ENCODE measurements at places on chromosomes 7 and 10.

DNA sequence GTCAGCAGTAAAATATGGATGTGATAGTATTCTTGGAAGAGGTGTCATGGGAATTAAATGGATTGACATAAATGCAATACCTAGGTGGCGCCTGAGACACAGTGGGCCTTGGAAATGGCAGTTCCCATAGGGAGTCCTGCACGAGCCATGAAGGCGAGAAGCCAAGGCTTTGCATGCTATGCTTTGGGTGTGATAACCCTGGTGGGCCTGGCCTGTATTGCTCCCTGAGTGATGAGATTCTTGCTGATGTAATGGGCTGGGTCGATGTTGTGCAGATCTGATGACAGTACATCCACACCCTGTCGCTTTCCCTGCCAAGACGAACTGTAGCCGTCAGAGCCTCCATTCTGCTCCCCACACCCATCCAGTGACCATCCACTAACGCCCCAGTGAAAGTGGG is 46.4 kb downstream of the CREB5 start:
- no peak for DNase-seq

DNA sequence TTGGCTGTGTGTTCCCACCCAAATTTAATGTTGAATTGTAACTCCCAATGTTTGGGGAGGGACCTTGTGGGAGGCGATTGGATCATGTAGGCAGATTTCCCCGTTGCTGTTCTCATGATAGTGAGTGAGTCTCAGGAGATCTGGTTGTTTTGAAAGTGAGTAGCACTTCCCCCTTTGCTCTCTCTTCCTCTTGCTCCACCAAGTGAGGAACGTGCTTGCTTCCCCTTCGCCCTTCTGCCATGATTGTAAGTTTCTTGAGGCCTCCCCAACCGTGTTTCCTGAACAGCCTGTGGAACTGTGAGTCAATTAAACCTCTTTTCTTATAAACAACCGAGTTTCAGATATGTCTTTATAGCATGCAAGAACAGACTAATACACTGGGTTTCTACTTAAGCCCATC is 176.3 kb downstream of the CDK14 start:
- DNase-seq: no peak

DNA sequence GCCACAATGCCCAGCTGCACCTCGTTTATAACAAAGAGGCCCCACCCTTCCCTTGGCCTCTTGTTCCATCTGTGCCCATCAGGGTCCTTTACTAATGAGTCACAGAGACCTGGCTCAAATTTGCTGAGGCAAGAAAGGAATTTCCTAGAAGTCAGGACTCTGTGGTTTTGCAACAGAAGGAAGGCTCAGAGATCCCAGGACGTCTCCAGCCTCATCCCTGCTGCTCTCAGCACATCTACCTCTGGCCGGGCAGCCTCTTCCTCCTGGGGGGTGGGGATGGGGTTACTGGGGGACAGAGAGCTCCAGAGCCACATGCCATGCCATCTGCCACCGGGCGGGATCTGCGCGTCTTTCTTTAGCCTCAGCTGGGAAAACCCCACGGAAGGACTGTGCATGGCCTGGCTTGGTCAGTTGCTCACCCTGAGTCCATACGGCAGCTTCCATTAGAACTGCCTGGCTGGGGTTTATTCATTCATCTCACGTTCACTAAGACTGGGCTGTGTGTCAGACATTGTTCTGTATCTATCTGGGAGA is 41.9 kb upstream of the PSMG3 start:
- no peak for DNase-seq

GRCh38 chr10:1022413-1022812 is 3.2 kb downstream of the IDI2 start:
- no peak for DNase-seq

DNA sequence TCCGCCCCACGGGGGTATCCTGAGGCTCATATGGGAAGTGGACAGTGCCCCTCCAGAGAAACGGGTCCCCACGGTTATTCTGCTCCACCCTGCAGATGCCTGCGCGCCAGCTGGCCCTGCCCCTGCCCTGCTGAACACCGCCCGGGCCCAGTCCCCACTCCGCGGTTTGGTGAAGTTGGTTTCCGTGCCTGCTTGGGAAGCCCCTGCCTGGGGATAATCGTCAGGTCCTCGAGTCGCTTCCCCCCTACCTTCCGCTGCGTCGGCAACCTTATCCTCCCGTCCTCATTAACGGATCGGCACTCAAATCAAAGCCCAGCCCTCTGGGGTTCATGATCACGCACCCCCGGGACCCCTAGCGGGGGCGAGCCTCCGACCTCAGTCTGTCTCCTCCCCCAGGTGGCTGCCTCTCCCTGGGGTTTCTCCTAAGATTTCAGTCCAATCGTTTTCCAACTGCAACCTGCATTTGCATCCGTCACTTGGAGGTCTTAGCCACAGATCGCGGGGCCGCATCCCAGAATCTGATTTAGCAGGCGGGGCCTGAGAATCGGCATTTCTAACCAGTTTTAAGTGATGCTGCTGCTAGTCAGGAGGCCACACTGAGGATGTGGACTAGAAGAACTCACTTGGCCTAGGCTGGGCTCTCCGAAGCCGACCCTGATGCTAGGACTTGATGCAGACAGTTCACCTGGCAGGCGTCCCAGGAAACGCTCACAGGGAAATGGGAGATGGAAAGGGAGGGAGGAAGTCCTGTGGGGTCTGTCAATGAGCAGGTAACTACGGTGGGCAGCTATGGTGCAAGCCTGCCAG is 27.6 kb downstream of the WDR86 start:
- DNase-seq: no peak

GRCh38 chr10:13485623-13486022 is 43.2 kb downstream of the BEND7 start:
- no peak for DNase-seq

DNA sequence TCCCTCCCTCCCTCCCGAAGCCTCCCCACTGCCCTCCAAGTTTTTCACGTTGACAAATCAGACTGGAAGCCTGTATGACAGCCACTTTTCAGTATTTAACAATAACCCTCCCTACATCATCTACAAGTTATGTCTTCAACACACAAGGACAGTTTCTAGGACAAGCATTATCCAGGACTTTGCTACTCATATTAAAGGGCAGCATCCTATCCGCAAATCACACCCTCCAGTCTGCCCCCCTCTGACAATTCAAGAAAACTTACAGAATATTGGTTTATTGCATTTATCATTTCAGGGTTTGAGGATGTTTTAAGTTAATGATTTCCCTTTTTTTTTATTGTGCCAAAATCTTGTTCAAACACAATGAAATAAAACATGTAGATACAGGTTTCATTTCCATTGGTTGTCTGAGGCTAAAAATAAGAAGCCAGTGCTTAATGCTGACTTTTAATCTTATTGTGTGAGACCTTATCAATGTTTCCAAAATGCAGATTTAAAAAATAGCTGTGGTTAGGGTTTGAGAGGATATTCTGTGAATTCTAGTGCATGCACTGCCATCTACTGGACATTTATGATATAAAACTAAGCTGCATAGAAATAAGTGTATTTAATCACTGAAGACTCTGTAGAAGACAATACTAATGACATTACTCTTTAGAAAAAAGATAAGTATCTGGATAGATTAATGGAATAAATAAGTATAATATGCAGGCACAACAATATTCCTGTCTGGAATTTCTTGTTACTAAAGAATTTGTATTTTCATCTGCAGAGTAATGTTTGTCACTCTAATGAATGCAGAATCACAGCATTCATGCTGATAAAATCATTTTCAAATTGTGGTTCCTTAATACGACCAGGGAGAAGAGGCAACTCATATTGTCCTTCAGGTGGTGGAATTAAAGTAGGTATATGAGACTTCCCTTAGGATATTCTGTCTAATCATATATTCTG is 64.1 kb downstream of the CAV1 start:
- DNase-seq: no peak

GRCh38 chr7:118186501-118186900 is 2.5 kb downstream of the LSM8 start:
- DNase-seq: no peak

GRCh38 chr10:46523962-46524471 is 32.4 kb downstream of the GPRIN2 start:
- no peak for DNase-seq

DNA sequence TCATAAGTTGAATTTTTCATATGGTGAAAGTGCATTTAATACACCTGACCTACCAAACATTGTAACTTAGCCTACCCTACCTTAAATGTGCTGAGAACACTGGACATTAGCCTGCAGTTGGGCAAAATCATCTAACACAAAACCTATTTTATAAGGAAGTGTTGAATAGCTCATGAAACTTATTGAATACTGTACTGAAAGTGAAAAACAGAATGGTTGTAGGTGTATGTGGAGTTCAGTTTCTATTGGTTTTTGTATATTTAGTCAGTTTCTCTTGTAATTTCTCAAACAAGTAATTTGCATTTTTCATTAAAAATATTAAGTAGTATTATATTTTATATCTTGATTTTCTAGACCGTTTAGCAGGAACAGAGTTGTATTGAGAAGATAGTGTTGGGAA is 15.3 kb downstream of the CCDC7 start:
- DNase-seq: no peak

GRCh38 chr7:45001138-45001694 is 1.2 kb downstream of the CCM2 start:
- DNase-seq: peak; percentile 57

DNA sequence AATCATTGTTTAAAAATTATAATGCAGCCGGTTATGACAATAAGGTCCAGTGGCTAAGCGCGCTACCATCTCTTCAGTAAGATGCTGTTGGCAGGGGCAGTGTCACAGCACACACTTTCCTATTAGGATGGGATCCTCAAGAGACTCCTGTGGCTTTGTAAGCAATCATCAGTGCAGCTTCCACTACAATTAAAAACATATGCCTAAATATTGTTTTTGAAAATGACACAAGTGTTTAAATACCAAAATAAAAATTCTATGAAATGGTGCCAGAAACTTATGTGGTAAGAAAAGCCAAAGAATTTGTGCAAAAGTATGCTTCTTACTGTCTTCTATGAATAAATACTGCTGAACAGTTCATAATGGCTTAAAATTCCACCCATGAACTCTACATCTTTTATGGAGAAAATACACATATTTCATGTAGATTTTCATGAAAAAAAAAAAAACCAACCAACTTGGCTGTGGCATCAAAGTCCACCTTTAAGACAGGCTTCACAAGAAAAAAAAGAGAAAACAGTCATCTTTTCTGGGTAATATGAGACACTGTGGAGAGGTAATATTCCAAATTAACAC is 132.8 kb downstream of the SEMA3C start:
- DNase-seq: no peak

- DNase-seq: no peak
Measured at GRCh38 chr7:137130751-137131158, 212.8 kb downstream of the PTN start.

- DNase-seq: no peak
Measured at GRCh38 chr10:91682912-91683311, 50.0 kb upstream of the PPP1R3C start.

- DNase-seq: no peak
Measured at GRCh38 chr7:17304926-17305325, 6.5 kb downstream of the AHR start.

- no peak for DNase-seq
Measured at GRCh38 chr10:81081887-81082620, 544.4 kb downstream of the SH2D4B start.

DNA sequence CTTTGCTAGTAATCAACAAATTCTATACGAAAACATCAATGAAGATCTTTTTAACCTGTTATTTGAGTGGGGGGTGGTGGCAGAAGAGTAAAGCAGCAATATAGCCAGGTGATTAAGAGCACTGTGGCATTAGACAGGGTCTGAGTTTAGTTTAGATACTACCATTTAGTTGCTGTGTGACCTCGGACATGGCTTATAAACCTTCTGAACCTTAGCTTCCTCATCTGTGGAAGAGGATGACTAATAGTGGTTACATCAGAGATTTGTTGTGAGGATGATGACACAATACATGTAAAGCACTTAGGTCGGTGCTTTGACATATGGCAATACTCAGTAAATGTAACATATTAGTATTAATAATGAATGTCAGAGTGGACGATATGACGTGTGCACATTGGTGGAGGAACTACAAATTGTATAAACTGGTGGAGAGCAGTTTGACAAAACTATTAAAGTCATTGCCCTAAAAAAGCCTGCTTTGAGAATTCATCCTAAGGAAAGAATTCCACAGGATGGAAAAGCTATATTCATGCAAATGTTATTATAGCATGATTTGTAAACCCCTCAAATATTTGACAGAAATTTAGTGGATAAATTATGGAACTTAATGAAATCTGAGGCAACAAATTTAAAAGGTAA is 24.3 kb downstream of the SPAG6 start:
- DNase-seq: no peak

DNA sequence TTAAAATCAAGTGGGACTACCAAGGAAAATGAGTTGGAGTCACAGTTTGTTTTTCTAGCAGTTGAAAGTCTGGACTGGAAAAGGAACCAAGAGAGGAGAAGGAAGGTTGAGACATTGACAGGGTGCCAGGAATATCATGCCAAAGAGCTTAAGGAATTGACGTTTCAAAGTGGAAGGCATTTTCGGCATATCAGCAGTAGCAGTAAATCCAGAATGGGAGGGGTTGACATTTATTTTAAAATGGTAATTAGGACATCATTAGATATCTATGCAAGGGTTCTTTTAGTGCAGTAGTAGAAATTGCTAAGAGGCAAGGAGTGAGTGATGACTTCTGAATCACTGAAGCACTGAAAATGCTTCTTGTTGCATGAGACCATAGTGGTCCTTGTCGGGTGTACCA is 335.9 kb upstream of the PLXDC2 start:
- no peak for DNase-seq

GRCh38 chr7:132072873-132073272 is 503.4 kb downstream of the PLXNA4 start:
- DNase-seq: no peak

- no peak for DNase-seq
Measured at GRCh38 chr10:132522521-132523411, 14.8 kb upstream of the INPP5A start.
